ENCODE measurements at places on chromosomes 6 and 20.

- DNase-seq: no peak
Observed at GRCh38 chr6:108555399-108556052, 5.2 kb upstream of the FOXO3 start.

- DNase-seq: no peak
Observed at GRCh38 chr6:157646012-157646411, 177.0 kb upstream of the SNX9 start.

DNA sequence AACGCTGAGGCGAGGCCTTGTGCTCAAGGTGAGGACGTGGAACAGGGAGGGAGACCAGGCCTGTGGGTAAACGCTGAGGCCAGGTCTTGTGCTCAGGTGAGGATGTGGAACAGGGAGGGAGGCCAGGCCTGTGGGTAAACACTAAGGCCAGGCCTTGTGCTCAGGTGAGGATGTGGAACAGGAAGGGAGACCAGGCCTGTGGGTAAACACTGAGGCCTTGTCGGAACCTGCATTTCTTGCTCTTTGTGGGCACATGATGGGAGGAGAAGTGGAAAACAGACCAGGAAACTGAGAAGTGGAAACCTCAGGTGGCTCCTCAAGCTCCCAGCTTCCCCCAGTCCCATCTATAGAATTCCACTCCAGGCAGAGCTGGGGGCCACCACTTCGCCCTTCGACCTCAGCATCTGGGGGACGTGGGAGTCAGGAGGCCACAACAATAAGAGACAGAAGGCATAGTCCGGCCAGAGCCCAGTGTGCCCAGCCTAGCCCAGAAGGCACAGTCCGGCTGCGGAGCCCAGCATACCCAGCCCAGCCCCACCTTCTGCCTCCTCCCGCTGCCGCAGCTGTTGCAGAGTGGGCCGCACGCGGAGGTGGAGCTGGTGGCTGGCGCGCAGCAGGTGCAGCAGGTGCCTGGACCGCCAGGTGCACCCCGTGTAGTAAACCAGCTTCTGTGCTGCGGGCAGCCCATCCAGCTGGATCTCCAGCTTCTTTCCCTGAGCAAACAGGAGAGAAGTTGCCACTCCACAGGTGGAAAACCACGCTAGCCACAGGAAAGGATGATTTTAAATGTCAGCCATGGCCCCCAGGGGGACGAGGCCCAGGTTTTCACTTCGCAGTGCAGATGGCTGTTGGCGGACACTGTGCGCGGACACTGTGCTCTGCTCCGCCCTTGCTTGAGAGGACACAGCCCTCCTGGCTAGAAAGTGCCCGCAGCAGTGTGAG is 17.5 kb downstream of the FRMD1 start:
- peak; percentile 80 for DNase-seq

- no peak for DNase-seq
Observed at GRCh38 chr6:11552442-11552841, 14.9 kb downstream of the TMEM170B start.

DNA sequence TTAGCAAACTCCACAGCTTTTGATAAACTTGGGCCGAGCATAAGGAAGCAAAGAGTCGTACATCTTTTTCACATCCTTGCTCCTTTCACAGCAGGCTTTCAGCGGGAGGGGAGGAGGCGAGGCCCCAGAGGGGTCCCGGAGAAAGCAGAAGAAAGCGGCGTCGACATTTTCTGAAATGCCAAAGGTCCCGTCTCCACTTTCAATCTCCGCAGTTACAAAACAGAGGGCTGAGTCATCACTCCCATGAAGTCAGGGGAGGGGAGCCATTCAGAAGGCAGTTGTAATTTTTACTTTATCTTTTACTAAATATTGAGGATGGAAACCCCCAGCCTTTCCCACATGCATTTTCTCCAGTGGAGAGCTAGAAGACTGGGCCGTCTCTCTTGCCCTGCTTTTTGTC is 174.2 kb upstream of the THBS2 start:
- no peak for DNase-seq

DNA sequence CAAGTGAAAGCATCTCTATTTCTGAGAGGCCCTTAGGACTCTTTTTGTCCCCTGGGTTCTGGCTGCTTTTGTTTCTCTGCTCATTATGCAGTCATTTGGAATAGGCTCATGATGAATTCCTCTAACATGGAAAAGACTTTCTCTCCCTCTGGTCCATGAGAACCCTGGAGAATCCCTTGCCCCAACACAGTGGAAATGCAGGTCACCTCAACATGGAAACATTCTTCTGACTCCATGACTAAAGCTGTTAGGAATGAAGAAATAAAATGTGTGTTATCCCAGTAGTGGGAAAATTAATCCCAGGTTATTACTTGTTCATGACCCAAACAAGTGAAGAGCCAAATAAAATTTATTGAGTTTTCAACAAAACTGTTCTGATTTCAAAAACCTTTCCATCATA is 458.6 kb downstream of the EPM2A start:
- no peak for DNase-seq

- peak; percentile 9 for DNase-seq
Observed at GRCh38 chr6:42532038-42532669, 31.7 kb upstream of the UBR2 start.

GRCh38 chr6:122788208-122788607 is 850 bp upstream of the SMPDL3A start:
- DNase-seq: no peak

GRCh38 chr6:25972902-25973301 is 10.3 kb downstream of the TRIM38 start:
- no peak for DNase-seq

DNA sequence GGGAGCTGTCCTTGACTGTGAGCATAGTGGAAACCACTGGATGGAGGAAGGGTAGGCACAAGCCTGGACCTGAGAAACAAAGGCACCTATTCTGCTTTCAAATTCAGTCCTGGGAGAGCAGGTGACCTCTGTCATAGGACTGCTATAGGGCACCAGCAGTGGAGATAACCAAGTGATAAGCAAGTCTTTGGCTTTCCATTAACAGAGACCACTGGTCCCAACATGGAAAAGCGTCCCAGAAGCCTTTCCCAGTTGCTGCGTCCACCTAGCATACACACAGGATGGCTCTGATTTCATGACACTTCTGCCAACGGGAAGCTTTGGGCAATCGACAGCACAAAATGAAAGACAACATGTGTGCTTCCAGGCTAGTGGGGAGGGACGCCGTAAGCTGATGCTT is 8.9 kb downstream of the SLC22A3 start:
- peak; percentile 74 for DNase-seq

DNA sequence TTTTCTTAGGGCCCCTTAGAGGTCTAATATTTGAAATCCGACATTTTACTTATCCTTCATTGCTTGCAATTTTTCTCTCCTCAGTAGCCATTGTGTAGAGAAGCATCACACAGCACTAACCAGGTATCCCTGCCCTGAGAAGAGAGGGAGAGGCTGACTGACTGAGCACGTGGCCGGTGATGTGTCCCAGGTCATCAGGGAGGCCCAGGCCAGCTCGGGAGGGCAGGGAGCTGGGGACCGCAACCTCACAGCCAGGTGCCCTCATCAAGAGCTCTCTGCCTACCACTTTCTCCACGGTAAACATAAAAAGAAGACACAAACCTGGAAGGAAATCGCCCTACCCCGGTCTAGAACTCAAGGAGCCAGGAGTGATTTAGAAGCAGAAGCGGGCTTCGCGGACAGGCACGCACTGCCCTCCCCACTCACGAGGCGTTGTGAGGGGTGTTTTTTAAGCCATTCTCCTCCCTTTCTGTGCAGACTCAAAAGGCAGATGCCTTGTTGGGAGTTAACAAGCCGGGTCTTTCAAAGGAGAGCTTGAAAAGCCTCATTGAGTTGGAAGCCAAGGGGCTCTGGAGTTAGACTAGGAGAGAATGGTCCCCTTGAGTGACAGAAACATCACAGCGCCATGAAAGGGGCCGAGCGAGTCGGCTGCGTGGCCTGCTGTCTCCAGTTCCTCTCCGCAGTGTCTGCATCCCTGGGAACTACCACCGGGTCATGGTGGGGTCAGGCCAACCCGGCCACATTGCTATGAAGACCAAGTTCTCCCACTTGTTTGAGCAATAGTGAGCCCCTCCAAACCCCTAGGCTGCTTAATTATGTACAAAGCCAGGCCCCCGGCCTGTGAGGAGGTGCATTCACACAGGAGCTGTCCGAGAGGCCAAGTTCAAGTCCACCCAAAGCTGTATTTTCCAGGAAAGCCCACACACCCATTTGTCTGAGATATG is 285.4 kb downstream of the CDH4 start:
- DNase-seq: no peak

- DNase-seq: peak; percentile 70
Observed at GRCh38 chr6:33247977-33248642, 23.6 kb downstream of the VPS52 start.

- DNase-seq: peak; percentile 74
Observed at GRCh38 chr20:50625986-50626677, 65.2 kb downstream of the RIPOR3 start.

DNA sequence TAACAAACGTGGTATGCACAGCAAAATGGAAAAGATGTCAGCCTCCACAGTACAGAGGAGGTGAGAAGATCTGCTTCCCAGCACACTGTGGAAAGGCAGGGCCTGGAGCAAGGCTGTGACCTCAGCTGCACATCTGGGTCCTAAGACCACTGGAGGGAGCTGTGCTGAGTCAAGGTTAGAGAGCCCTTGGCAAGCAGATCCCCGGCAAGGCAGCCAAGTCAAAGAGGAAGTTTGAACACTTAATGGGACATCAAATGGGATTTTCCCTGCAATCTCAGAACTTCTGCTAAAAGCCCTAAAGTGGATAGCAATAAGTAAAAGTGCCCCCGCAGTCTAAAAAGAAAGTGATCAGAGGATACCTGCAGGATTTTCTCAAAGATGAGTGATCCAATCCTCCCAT is 39.5 kb downstream of the UNC5CL start:
- peak; percentile 2 for DNase-seq

DNA sequence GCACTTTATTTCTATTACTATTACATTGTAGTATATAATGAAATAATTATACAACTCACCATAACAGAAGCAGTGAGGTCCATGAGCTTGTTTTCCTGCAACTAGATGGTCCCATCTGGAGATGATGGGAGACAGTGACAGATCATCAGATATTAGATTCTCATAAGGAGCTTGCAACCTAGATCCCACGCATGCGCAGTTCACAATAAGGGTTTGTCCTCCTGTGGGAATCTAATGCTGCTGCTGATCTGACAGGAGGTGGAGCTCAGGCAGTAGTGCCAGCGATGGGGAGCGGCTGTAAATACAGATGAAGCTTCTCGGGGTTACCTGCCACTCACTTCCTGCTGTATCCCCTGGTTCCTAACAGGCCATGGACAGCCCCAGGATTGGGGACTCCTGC is 139.5 kb upstream of the TCF21 start:
- DNase-seq: no peak

GRCh38 chr6:108742041-108742440 is 106.2 kb upstream of the ARMC2 start:
- no peak for DNase-seq

DNA sequence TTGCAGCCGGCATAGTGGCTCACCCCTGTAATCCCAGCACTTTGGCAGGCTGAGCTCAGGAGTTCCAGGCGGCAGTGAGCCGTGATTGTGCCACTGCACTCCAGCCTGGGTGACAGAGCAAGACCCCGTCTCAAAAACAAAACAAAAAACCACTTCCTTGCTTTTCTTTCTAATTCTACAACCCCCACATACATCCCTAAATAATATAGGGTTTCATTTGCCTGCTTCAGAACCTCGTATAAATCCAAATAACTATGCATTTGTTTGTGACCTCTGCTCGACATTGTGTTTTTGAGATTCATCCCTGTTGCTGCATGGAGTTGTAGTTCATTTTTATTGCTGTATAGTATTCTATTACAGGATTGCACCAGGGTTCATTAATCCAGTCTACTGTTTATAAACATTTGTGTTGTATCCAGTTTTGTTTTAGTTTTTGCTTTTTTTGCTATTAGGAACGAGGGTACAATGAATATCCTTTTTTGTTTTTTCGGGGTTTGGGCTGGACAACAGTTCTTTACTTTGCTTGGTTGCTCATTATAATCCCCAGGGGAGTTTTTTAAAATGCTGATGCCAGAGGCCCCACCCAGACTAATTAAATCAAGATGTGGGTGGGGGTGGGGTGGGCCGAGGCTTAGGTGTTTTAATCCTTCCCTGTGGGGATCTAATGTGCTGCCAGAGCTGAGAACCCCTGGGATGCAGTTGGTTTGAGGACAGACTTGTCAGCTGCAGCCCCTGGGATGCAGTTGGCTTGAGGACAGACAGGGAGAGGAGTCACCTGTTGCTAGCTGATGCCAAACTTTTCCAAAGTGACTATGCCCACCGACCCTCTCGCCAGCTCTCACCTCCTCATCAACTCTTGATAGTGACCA is 2.4 kb upstream of the SNAI1 start:
- DNase-seq: no peak

Measured in NCI-H2029 treated with DMSO at 0.1 percent for 48 hours (cell line).